ENCODE measurements at places on chromosomes 3 and 15. TPM values are rescaled to one million over a fixed set of nuclear protein-coding genes. Genes with fewer than 3 reads are reported as not detected.

- DNase-seq: no peak
Observed at GRCh38 chr3:184785890-184786279, 26.1 kb upstream of the VPS8 start.

- DNase-seq: no peak
Observed at GRCh38 chr15:101124731-101125451, 127.0 kb downstream of the CHSY1 start.

RASGRP1 gene
- total RNA-seq: 0.46 TPM

CEP70 gene
- total RNA-seq: 21.6 TPM

- no peak for DNase-seq
Observed at GRCh38 chr3:29067007-29067406, 213.9 kb upstream of the RBMS3 start.

DNA sequence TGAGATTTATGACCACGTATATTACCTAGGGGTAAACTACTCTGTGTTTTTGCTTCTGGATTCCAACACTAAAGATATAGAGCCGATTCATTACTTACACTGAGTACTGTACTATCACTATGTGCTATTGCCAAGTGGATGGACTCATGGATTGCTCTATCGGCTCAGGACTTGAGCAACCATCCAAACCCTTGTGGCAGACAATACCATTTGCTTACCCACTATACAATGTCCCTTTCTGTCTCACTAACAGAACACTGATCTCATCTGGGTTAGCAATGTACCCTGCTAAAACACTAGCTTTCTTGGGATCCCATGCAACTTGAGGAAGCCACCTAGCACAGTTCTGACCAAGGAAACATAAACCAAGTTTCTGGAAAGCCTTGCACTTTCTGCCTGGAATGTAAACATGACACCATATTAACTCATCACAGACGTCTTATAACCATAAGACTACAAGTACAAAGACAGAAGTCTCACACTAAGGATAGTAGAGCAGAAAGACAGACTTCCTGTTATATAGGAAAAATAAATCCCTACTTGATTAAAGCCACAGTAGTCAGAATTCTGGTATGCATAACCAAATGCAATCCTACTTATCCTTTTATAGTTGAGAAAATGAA, 38.6 kb downstream of the HACD2 start:
- DNase-seq: no peak

DNA sequence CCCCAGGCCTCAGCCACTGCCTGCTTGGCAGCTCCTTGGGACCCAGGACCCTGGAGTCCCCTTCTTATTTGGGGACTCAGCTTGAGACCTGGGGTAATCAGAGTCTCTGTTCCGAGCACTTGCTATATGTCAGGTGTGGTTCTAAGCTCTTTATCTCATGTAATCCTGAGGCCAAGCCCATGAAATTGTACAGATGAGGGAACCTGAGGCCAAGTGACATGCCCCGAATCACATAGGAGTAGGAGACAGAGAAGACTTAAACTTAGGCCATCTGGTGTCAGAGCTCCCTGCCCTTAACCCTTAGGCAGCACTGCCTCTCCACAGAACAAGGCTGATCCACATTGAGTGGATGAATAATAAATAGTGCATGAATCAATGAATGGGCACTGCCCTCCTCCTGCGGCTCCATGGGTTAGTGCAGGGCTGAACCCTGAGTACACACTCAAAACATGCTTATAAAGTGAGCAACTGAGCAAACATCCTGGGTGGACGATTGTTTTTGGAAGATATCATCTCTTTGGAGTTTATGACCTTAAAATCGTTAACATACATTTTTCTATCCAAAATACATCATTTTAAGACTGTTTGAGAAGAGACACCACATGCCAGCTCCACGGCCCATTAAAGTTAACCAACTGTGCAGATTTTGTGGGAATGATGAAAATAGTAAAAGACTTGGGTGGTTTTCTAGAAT, 33.2 kb upstream of the IQSEC1 start:
- peak; percentile 11 for DNase-seq

PGBD4 gene
- 1.8 TPM for total RNA-seq

CRABP1 gene
- not detected for total RNA-seq

DNA sequence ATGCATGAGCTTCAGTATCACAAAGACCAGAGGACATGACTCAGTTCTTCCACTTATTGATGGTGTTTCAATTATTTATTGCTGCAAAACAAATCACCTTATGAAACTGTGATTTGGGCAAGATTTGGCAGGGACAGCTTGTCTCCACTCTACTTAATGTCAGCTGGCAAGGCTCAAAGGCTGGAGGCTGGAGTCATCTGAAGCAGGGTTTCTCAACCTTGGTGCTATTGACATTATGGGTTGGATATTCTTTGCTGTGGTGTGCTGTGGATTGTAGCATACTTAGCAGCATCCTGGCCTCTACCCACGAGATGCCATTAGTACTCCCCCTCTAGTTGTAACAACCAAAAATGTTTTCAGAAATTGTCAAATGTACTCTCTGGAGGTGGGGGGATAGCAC, 138.8 kb upstream of the PEX5L start:
- DNase-seq: no peak

- no peak for DNase-seq
Observed at GRCh38 chr3:24614359-24614758, 119.7 kb upstream of the THRB start.

DNA sequence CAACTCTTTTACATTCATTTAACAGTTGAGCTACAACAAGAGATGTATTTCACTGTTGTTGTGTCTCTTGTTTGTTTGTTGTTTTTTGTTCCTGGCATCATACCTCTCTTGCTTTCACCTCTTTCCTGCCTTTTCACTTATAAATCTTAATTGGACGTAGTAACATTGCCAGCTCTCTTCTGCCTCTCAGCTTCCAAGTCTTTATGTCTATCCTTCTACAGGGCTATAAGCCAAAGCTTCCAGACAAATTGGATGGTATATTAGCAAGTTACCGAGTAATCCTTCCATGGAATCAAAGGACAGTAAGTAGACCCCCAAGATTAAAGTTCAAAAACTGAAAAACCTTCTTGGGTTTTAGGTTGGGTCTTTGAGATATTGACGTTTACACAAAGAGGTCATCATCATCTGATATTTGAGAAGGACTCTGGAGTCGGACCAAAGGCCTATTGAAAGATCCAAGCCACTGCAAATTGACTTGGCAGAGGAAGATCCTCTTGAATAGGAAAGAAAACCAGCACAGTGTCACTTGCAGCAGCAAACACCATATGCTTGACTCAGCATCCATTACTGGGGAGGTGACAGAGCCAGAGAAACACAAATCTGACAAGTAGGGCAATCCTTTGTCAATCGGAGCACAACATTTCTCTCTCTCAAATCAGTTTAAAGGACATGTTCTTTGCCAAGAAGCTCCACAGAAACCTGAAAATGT, 648.5 kb upstream of the NR2F2 start:
- no peak for DNase-seq

- no peak for DNase-seq
Observed at GRCh38 chr3:183185696-183186095, 23.2 kb upstream of the LAMP3 start.

DNA sequence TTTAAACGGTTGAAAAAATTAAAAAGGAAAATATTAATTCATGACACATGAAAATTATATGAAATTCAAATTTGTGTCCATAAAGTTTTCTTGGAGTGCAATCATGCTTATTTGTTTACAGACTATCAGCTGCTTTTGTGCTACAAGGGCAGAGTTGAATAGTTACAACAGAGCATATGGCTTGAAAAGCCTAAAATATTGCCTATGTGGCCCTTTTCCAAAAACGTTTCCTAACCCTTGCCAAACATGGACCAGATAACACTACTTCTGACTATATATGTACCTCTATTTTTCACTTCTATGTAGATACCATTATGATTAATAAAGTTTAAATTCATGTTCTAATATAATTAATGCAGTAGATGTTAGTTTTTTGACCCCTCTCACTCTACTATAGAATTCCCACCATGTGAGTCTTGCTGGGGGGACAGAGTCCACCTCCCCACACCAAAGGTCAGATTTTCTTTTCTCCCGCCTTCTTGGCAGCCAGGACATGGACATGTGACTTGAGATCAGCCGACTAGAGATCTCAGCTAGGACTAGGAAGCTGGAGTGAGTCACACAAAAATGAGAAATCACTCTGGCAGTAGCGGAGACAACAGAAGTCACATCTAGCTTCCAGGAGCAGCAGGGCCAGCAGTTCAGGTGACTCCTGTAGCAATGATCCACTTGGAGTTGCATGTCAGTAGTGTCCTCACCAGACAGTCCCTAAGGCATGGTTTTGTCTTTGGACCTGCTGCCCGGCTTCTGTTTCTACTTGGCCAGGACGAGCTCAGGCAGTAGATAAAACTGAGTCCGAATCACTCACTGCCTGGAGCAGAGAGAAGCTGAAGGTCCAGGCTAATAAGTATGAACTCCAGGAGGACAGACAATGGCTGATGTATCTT, 22.4 kb downstream of the CIAO2A start:
- DNase-seq: no peak

PARP15 gene
- total RNA-seq: 0.51 TPM

SPSB4 gene
- 7.1 TPM for total RNA-seq

DNA sequence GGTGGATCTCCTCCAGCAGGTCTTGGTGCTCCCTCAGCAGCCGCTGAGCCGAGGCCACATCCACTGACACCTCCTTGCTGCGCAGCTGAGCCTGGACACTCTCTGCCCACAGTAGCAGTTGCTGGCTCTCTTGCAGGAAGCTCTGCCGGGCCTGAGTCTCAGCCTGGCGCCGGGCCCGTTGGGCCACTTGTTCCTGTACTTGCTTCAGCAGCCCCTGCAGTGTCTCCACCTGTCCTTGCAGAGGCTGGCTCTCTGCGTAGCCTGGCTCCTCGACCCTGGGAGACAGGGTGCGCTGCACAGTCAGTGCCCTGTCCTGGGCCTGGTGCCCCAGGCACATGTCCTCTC, 15.5 kb downstream of the SPTBN5 start:
- no peak for DNase-seq

GRCh38 chr3:105647047-105647446, 221.8 kb downstream of the CBLB start:
- DNase-seq: no peak

GRCh38 chr3:73148206-73148605, 86.7 kb downstream of the EBLN2 start:
- DNase-seq: no peak

DNA sequence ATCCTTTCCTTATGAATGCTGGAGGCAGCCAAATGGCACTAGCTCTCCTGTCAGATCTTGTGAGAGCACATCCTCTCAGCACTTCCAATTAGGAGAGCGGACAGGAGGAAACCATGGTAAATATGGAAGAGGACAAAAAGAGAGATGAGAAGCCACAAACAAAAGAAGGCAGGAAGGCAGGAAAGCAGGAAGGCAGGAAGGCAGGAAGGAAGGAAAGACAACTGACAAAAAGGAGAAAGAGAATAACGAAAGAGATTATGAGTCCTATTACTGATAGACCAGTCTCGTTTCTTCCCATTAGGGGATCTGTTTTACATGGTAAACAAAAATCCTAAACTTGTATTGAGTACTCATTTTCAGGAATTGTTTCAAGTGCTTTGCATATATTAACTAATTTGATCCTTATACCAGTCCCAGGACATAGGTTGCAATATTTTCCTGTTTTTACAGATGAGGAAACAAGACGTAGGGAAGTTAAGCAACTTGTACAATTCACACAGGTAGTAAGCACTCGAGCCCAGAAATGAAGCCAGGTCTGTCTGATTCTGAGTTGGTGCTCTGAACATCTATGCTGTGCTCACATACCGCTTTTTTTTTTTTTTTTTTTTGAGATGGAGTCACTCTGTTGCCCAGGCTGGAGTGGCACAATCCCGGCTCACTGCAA, 4.2 kb downstream of the BCL2A1 start:
- no peak for DNase-seq

DNA sequence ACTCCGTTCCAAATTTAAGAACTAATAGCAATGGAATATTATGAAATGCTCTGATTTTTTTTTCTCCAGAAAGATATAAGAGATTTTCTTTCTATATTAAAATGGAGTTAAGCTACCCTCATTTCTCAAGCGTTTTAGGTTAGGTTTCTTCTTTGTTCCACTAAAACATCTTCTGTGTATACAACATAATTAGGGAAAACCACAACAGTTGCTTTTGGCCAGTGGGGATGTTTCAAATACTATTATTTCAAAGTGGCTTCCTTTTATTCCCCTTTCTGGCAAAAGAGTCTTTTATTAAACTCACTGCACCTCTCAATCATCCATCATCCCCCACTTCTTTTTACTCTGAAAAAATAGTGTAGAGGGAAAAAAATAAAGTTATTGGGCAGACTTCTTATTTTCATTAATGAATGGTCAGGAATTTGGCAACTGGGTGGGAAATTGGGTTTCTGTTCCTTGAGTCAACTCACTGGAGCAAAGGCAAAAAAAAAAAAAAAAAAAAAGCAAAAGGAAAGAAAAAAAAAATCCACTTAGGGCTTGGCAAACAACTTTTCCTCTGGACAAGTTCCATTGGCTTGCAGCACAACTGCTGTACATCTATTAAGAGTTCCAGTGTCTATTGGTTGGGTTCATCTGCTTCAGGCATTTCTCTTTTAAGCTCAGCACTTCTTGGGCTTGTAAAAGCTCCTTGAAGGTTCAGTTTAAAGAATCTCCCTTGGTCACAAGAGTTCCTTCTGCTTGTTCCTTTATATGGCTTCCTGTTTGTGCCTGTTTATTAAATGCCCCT, 963.4 kb downstream of the ROBO1 start:
- DNase-seq: no peak

DNA sequence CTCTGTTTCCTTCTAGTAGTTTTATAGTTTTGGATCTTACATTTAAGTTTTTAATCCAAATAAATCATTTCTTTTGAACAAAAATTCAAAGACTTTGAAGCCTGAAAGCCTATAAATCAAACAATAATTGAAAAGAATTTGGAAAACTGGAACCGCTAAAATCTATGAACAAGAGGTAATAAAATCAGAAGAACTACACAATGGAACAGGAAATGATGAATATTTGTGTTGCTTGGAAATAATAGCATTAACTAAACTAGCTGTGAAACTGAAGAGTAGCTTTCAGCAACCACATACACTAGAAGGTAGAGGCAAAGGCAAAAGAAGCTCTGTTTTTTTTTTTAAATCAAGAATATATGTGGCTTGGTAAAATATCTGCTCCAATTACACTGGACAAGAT, 147.9 kb upstream of the ABI3BP start:
- DNase-seq: no peak

GRCh38 chr15:78390826-78391225, 47.2 kb upstream of the IREB2 start:
- DNase-seq: no peak

NPAP1 gene
- not detected for total RNA-seq

TGM5 gene
- not detected for total RNA-seq

CD86 gene
- 4.2 TPM for total RNA-seq

DNA sequence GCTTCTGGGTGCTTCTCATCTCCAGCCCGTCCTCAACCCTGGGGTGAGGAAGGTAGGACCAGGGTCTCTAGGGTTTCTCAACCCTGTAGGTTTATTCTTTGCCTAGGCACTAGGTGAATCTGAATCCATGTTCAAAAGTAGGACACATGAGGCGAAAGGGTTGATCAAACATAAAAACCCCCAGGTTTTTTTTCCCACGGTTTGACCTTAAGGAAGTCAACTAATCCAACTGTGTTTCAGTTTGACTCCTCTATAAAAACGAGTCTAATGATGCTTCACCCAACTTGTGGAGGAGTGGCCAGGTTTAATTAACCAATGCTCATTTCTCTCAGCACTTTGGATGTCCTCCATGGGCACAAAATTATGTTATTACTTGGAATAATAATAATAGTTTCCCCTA, 335.9 kb upstream of the ICE2 start:
- no peak for DNase-seq

NDUFB5 gene
- total RNA-seq: 365 TPM

EXOSC7 gene
- total RNA-seq: 23.1 TPM

- DNase-seq: no peak
Observed at GRCh38 chr3:153513236-153513635, 351.2 kb downstream of the RAP2B start.

Data from Right ventricle myocardium inferior (tissue), 1 donor.